Heart left ventricle (tissue), 16 donors: ENCODE measurements at places on chromosomes 11 and 22.
A peak's percentile ranks its signal among the peaks of the same experiment; 100 is the strongest.

DNA sequence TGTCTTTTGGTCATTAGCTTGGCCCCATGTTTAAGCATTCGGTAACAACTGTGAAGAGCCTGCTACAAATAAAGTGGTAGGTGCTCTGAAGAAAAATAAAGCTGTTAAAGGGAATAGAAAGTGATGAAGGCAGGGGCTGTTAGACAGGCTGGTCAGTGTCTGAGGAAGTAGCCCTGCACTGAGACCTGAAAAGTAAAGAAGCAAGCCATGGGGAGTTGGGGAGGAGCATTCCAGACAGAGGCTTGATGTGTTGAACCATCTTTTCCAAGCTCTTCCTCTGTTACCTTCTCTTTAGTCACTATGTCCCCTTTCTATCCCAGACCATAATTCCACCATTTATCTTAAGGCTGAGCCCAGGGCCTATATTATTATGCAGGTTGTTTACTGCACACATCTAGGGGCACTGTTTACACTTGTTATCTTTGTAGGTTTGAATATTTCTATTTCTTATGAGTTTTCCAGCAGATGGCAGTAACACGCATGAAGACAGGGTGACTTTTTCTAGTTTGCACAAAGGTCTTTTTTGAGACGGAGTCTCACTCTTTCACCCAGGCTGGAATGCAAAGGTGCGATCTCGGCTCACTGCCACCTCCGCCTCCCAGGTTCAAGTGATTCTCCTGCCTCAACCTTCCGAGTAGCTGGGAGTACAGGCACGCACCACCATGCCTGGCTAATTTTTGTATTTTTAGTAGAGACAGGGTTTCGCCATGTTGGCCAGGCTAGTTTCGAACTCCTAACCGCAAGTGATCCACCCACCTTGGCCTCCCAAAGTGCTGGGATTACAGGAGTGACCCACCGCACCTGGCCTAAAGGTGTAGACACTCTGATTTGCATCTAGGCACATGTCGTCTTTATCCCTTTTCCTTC is 23.0 kb downstream of the ZFTA start:
- H3K36me3 ChIP-seq, result no peaks in the 10 kb centered on the region
- DNase-seq, result no peak
- no peak overlapping the region for H3K4me3 ChIP-seq
- H3K27ac ChIP-seq, result no peak overlapping the region
- no peaks in the 10 kb centered on the region for H3K27me3 ChIP-seq
- no peaks in the 10 kb centered on the region for H3K4me1 ChIP-seq

DNA sequence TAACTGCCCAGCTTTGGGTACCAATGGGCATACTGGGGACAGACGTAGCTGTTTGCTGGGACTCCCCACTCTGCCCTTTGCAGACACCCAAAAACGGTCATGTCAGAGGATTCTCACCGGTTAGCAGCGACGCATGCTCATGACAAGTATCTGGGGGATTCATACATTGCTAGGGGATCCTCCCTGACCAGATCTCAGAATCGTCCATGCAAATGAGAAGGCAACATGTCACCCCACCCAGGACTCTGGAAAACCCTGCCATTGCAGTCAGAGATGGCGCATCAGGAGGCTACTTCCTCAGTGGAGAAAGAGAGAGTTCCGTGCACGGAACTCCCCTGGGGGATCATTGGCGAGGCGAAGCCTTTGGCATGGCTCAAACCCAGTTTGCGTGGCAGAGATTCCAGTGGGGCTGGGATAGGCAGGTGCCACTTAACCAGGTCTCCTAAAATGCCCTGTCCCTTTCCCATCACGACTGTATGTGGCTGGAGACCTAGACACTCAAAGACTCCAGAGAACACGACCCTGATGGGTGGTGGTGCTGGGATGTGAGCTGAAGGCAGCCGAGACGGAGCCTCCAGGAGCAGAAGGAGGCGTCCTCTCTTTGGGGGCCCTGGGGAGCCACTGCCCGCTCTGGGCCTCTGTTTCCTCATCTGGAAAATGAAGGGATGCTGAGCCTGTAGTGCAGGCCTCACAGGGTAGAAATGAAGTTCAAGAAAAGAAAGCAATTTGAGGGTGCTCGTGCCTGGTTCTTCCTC is 4.9 kb downstream of the RGL4 start:
- H3K27ac ChIP-seq, result no peak overlapping the region
- no peak overlapping the region for H3K4me3 ChIP-seq
- H3K4me1 ChIP-seq, result no peaks in the 10 kb centered on the region
- no peaks in the 10 kb centered on the region for H3K27me3 ChIP-seq

- H3K4me3 ChIP-seq, result no peak overlapping the region
- no peaks in the 10 kb centered on the region for H3K27me3 ChIP-seq
- no peaks in the 10 kb centered on the region for H3K36me3 ChIP-seq
- H3K4me1 ChIP-seq, result no peaks in the 10 kb centered on the region
Measured at GRCh38 chr11:113664981-113665710, 41.0 kb downstream of the TMPRSS5 start.

DNA sequence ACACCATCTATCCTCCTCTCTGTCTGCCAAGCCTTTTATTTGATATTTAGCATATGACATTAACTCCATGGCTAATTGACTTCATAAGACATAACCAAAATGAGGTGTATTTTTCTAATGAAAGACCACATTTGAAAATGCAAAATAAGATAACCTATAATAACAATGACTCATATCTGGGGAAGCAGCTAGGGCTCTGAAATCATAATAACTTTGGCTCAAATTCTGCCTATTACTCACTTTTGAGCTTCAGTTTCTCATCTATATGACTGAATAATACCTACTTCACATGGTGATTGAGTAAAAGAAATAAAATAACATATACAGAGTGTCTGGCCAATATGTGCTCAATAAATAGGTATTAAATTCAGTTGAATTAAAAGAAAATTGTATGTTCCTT is 1419.8 kb upstream of the TENM4 start:
- H3K4me3 ChIP-seq, result no peak overlapping the region
- no peaks in the 10 kb centered on the region for H3K4me1 ChIP-seq
- no peak for DNase-seq
- no peaks in the 10 kb centered on the region for H3K27me3 ChIP-seq
- no peak overlapping the region for H3K27ac ChIP-seq

DNA sequence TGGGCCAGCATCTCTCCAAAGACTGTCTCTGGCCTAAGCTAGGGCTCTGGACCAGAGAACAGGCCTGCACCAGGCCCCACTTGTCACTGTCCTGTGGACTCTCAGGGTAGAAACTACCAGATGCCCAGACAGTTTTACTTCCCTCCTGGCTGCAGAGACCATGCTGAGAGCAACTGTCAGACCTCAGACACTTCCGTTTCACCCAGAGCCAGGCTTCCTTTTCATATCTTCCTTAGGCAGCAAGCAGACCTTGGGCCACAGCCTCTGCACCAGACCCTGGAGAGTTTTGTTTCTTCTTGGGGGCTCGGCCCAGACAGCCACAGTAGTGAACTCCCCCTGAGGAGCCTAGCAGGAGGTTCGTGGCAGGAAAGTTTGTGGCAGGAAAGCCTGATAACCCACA is 12.1 kb upstream of the FCHSD2 start:
- H3K27ac ChIP-seq, result peak overlapping the region; percentile 80
- H3K36me3 ChIP-seq, result no peaks in the 10 kb centered on the region
- no peak for DNase-seq
- no peak overlapping the region for H3K4me3 ChIP-seq

DNA sequence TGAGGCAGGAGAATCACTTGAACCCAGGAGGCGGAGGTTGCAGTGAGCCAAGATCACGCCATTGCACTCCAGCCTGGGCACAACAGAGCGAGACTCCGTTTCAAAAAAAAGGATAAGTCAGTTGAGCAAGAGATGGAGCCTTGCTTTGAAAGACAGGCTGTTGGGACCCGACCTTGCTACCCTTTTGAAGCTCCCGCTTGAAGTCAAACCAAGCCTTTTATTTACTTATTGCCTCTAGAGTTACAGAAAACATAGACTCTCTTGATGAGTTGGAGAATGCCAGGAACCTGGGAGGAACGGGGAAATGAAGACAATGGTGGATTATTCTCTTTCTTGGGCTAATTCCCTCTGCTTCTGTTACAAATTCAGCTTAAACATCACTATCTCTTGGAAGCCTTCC is 4.9 kb downstream of the SYN3 start:
- no peak overlapping the region for H3K27ac ChIP-seq
- no peaks in the 10 kb centered on the region for H3K36me3 ChIP-seq
- peaks cover 47% of the 10 kb centered on the region for H3K27me3 ChIP-seq
- no peak for DNase-seq

GRCh38 chr11:127042445-127042844 is 41.9 kb upstream of the KIRREL3 start:
- H3K4me1 ChIP-seq, result no peaks in the 10 kb centered on the region
- no peak for DNase-seq
- no peak overlapping the region for H3K27ac ChIP-seq
- H3K36me3 ChIP-seq, result no peaks in the 10 kb centered on the region
- H3K4me3 ChIP-seq, result no peak overlapping the region
- H3K27me3 ChIP-seq, result peaks cover 4% of the 10 kb centered on the region

DNA sequence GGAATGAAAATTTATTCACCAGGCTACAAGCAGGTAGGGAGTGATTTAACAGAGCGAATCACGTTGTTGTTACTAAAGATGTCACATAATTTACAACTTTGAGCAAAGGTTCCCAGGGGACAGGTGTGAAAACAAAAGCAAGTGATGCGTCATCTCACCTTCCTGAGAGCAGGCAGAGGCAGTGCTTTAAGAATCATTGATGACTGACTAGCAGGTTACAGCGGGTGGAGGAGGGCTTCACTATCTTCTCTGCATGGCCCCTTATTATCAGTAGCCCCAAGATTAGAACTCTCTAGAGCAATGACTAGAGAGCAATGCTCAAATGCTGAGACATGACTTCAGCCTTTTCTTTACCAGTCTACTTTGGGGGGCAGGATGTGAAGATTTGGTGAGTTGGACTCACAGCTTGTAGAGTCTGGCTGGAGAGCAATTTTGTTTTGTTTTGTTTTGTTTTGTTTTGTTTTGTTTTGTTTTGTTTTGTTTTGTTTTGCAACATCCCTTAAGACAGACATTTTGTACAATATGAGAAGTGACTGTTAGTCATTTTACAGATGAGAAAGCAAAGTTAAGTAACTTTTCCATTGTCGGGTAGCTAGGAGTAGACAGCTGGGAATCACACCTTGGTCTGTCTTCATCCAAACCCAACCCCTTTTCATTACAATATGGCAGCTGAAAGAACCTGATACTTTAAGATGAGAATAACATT is 84.8 kb downstream of the SLC1A2 start:
- H3K27ac ChIP-seq, result no peak overlapping the region
- no peaks in the 10 kb centered on the region for H3K27me3 ChIP-seq
- no peaks in the 10 kb centered on the region for H3K36me3 ChIP-seq
- no peak for DNase-seq
- H3K4me3 ChIP-seq, result no peak overlapping the region
- H3K4me1 ChIP-seq, result peaks cover 9% of the 10 kb centered on the region

DNA sequence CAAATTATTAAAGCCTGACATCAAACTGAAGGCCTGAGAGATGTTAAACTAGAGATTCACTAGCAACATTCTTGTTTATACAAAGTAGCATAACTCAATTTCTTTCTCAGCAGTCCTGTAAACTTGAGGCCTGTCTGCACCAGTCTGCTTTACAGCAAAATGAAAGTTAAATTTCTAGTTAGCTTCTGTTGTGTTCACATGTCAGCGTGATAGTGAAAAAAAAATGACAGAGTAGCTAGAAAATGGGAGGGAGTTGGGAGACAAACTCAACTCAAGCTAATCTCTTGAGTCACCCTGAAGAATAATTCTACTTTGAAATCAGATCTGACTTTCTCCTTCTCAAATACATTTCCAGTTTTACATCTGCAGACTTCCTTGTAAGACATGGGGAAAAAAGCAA is 6.5 kb downstream of the RBFOX2 start:
- DNase-seq, result no peak
- H3K4me3 ChIP-seq, result no peak overlapping the region
- peak overlapping the region; percentile 11 for H3K27ac ChIP-seq
- H3K36me3 ChIP-seq, result peaks cover 3% of the 10 kb centered on the region
- H3K27me3 ChIP-seq, result no peaks in the 10 kb centered on the region
- H3K4me1 ChIP-seq, result peaks cover 3% of the 10 kb centered on the region

DNA sequence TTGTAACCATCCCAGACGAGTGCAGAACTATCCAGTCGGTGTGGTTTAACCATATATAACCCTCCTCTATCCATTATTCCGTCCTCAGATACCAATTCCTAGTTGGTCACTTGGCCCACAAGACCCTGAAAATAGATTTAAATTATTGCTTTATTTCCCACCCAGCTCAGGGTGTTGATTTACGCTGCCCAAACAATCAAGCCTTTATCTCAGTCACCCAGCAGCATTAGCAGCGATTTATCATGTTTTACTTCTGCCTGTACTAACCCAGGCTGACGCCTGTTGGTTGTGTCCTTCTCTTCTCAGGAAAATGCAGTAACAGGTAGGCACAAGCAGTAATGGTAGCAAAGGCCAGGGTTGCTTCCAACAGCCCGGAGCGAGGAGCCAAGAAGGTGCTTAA is 81.2 kb downstream of the DSCAML1 start:
- H3K27ac ChIP-seq, result no peak overlapping the region
- DNase-seq, result no peak
- no peaks in the 10 kb centered on the region for H3K36me3 ChIP-seq

GRCh38 chr11:105609832-105610781 is at the start of gene GRIA4:
TSS of gene GRIA4 (plus strand) at chr11:105610073. CDS start at chr11:105610998, 925 bp downstream.
- H3K36me3 ChIP-seq, result no peaks in the 10 kb centered on the region
- peak within 1 kb of the TSS; percentile 33 for H3K4me3 ChIP-seq
- peaks cover 3% of the 10 kb centered on the region for H3K4me1 ChIP-seq
- peak; percentile 56 for DNase-seq
- peaks cover 37% of the 10 kb centered on the region for H3K27me3 ChIP-seq

DNA sequence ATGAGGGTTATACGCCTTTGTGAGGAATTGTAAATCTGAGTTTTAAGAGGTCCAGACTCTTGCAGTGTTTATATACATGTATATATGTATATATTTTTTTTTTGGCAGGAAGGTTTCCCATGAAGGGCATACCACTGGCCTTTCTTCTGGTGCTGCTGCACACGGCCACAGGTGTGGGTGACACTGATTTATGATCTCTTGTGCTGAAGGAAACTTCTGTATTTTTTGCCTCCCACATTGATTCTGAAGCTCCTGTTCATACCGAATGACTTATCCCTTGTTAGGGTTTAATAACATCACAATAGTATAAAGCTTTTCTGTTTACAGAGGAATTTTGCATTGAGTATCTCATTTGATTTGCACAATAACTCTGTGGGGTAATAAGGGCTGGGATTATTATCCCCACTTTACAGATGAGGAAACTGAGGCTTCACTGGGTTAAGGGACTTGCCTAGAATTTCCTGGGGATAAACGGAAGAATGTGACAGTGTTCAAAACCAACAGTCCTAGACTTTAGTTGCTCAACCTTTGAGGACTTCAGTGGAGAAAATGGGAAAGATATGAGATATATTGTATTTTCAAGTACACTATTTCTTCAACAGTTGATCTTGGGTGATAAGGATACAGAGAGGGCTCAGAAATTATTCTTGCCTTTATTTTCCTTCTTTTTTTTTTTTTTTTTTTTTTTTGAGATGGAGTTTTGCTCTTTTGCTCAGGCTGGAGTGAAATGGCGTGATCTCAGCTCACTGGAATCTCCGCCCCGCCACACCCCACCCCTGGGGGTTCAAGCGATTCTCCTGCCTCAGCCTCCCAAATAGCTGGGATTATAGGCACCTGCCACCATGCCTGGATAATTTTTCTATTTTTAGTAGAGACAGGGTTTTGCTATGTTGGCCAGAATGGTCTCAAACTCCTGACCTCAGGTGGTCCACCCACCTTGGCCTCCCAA is 70.1 kb downstream of the MICAL2 start:
- peaks cover 62% of the 10 kb centered on the region for H3K4me1 ChIP-seq
- no peak for DNase-seq
- H3K36me3 ChIP-seq, result no peaks in the 10 kb centered on the region
- H3K27me3 ChIP-seq, result no peaks in the 10 kb centered on the region

- H3K27ac ChIP-seq, result no peak overlapping the region
- no peaks in the 10 kb centered on the region for H3K36me3 ChIP-seq
- H3K27me3 ChIP-seq, result no peaks in the 10 kb centered on the region
- no peaks in the 10 kb centered on the region for H3K4me1 ChIP-seq
- H3K4me3 ChIP-seq, result no peak overlapping the region
Measured at GRCh38 chr11:3188496-3189195, 23.5 kb upstream of the OSBPL5 start.
